Glomerular endothelial cell (primary cell): ENCODE measurements at places on chromosomes 12 and 14. TPM values are rescaled to one million over a fixed set of nuclear protein-coding genes. Genes with fewer than 3 reads are reported as not detected.

Gene NKX2-1
- not detected in 2 replicates for total RNA-seq

Gene JAG2
- total RNA-seq = 59.0 and 123 TPM in 2 replicates

Gene TPPP2
- not detected in 2 replicates for total RNA-seq

Gene CCDC184
- total RNA-seq = 0.41 TPM in 1 of 2 replicates, not detected in the other

Gene CIDEB
- 2.0 and 2.5 TPM in 2 replicates for total RNA-seq

Gene C12orf42
- total RNA-seq = not detected in 2 replicates

Gene IL26
- not detected in 2 replicates for total RNA-seq

Gene CLEC2D
- total RNA-seq = 2.9 and 8.7 TPM in 2 replicates

Gene TMX1
- 36.5 and 36.6 TPM in 2 replicates for total RNA-seq

Gene FAM90A1
- total RNA-seq = 0.06 TPM in 1 of 2 replicates, not detected in the other

Gene SPIC
- total RNA-seq = not detected in 2 replicates

Gene ARMH4
- 5.7 and 6.6 TPM in 2 replicates for total RNA-seq

Gene RAD9B
- 0.05 and 0.29 TPM in 2 replicates for total RNA-seq

Gene RHOJ
- 57.3 and 103 TPM in 2 replicates for total RNA-seq

Gene SNRPF
- 9.4 and 13.4 TPM in 2 replicates for total RNA-seq

Gene LRRK2
- total RNA-seq = 0.10 and 0.35 TPM in 2 replicates

Gene CEP128
- 2.6 and 4.1 TPM in 2 replicates for total RNA-seq

Gene PTPRB
- total RNA-seq = 58.9 and 147 TPM in 2 replicates

Gene TAS2R50
- 0.15 and 2.0 TPM in 2 replicates for total RNA-seq

Gene RHEBL1
- 1.7 and 2.3 TPM in 2 replicates for total RNA-seq

Gene TTC5
- 10.7 and 10.8 TPM in 2 replicates for total RNA-seq

Gene BHLHE41
- 2.7 and 4.4 TPM in 2 replicates for total RNA-seq

Gene PARPBP
- 3.8 and 7.2 TPM in 2 replicates for total RNA-seq

Gene RPL6
- 1,135 and 1,523 TPM in 2 replicates for total RNA-seq

Gene RTL1
- 0.10 TPM in 1 of 2 replicates, not detected in the other for total RNA-seq

Gene APOF
- not detected in 2 replicates for total RNA-seq

Gene OLR1
- total RNA-seq = 0.64 TPM in 1 of 2 replicates, not detected in the other

Gene MDM1
- 7.6 and 10.9 TPM in 2 replicates for total RNA-seq

Gene RNASE3
- not detected in 2 replicates for total RNA-seq

Gene YY1
- total RNA-seq = 37.6 and 47.5 TPM in 2 replicates

Gene NCOR2
- 117 and 295 TPM in 2 replicates for total RNA-seq

Gene TAS2R7
- 0.18 TPM in 1 of 2 replicates, not detected in the other for total RNA-seq

Gene LAG3
- total RNA-seq = not detected in 2 replicates

Gene SSPN
- total RNA-seq = 1.7 and 5.1 TPM in 2 replicates

Gene BDKRB1
- total RNA-seq = not detected in 2 replicates

Gene KLRC1
- total RNA-seq = not detected in 2 replicates

Gene INSM2
- not detected in 2 replicates for total RNA-seq

Gene CCDC38
- total RNA-seq = 0.24 TPM in 1 of 2 replicates, not detected in the other

Gene RPGRIP1
- not detected in 2 replicates for total RNA-seq

Gene MMP17
- 24.3 and 26.6 TPM in 2 replicates for total RNA-seq

Gene GPRC5D
- not detected in 2 replicates for total RNA-seq

Gene IL22
- total RNA-seq = not detected in 2 replicates

Gene TRIM9
- total RNA-seq = 0.06 and 0.19 TPM in 2 replicates

Gene FOXM1
- total RNA-seq = 7.3 and 17.6 TPM in 2 replicates

Gene NUBPL
- 7.6 and 13.1 TPM in 2 replicates for total RNA-seq

Gene EXOC3L4
- total RNA-seq = not detected in 2 replicates

Gene AP4S1
- total RNA-seq = 2.4 and 3.7 TPM in 2 replicates
